Fibroblast of skin of right quadriceps (primary cell): ENCODE measurements at places on chromosomes 4 and X.

- DNase-seq = no peak
Measured at GRCh38 chrX:81304563-81304962, 102.7 kb downstream of the SH3BGRL start.

GRCh38 chr4:126358041-126358440, 1043.3 kb downstream of the FAT4 start:
- DNase-seq = no peak

GRCh38 chrX:7110821-7111276, 36.7 kb upstream of the STS start:
- DNase-seq = no peak

DNA sequence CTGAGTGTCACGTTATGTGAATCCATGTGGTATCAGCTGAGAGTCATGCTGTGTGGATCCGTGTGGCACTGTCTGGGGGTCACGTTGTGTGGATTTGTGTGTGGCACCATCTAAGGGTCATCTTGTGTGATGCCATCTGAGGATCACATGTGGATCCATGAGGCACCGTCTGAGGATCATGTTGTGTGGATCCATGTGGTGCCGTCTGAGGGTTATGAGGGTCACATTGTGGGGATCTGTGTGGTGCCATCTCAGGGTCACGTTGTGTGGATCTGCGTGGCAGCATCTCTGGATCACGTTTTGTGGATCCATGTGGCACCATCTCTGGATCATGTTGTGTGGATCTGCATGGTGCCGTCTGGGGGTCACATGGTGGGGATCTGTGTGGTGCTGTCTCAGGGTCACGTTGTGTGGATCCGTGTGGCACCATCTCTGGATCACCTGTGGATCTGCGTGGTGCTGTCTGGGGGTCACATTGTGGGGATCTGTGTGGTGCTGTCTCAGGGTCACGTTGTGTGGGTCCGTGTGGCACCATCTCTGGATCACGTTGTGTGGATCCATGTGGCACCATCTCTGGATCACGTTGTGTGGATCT, 6.9 kb downstream of the PDE6B start:
- no peak for DNase-seq

- no peak for DNase-seq
Measured at GRCh38 chr4:182807346-182807745, 109.8 kb downstream of the DCTD start.

- DNase-seq = no peak
Measured at GRCh38 chrX:54427837-54428424, 12.3 kb upstream of the TSR2 start.

GRCh38 chr4:188082796-188083195, 26.6 kb downstream of the TRIML2 start:
- peak; percentile 11 for DNase-seq

DNA sequence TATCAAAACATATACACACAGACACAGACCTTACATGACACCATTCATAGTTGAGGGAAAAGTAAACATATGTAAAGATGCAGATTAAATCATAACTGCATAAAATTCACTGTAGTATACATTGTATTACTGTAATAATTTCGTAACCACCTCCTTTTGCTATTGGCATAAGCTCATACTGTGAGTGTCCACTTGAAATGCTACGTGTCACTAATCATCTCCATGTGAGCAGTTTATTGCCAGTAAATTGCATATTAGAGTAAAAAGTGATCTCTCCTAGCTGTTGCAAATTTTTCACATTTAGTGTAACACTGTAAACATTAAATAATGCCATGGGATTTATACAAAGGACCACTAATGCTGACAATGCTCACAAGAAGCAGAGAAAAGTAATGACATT, 256.7 kb upstream of the GNPDA2 start:
- no peak for DNase-seq

DNA sequence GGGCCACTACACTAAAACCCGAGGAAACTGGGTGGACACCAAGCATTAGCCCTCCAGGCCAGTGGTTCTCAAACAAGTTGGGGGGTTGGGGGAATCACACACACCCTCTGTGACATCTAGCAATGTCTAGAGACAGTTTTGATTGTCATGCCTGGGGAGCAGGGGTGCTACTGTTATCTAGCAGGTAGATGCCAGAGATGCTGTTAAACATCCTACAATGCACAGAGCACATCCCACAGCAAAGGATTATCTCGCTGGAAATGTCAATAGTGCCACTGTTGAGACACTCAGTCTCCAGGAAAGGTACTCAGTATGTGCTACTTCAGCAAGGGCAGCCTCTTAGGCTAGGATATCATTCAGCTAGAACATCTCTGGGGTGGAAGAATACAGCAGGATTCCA, 1.3 kb downstream of the SMC1A start:
- DNase-seq = no peak

DNA sequence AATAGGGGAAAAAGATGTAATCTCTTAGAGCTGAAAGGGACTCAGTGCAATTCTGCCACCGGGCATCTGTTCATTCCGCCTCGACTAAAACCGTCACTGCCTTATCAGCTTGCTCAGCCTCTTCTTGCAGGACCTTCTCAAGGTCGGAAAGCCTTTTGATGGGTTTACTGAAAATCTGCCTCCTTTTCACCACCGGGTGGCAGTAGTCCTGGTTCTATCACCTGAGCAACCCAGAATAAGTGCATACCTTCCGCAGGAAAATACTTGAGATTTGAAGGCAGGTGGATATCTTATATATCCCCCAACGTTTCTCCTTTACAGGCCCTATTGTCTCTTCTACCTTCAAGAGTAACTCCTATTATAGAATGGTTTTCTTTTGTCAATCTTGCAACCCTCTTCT, 103.4 kb upstream of the PAK3 start:
- DNase-seq = peak; percentile 2

DNA sequence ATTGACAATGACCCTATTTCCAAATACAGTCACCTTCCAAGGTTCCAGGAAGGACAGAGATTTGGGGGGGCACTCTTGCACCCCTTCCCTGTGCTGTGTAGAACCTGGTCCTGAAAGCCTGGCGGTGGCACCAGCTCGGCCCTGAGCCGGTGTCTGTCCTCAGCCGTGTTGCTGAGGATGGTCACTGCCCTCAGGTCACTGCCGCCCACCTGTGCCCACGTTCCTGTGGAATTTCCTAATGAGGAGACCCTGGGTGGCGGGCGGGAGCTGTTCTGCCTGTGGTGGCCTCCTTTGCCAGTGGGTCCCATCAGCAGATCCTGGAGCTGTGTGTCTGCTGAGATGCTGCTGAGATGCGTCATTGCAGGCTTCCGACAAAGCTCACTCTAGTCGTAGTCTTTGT, 32.9 kb downstream of the NELFA start:
- DNase-seq = no peak

DNA sequence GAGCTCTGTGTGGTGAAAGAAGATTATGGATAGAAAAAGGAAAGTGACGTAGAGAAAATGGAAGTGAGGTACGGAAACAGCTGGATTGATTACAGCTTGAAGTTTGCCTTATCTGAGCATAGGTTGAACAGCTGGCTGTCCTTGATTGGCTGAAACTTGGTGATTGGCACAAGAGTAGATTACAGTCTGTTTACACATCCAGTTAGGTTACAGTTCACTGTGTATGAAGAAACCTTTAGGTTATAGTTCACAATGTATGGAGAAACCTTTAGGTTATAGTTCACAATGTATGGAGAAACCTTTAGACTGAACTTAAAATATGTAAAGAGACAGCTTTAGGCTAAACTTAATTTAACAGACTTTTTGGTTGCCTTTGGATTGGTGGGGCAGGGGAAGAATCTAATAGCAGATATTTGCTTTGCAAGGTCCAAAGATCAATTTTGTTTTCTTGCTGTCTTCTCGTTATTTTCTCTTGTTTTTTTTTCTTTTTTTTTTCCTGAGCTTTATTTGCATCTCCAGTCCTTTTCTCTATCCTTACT, 15.6 kb upstream of the ART3 start:
- DNase-seq = no peak

GRCh38 chrX:65811558-65812228, 144.2 kb downstream of the MSN start:
- DNase-seq = no peak

DNA sequence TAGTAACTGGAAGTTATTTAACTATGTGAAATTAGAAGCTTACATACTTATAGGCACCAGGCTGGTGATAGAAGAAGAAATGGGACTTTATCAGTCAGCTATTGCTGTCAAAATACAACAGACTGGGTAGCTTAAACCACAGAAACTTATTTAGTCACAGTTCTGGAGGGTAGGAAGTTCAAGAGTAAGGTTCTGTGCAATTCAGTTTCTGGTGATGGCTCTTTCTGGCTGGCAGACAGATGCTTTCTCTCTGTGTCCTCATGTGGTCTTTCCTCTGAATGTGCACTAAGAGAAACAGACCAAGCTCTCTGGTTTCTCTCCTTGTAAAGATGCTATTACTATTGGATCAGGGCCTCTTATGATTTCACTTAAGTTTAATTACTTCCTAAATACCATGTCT, 92.1 kb upstream of the ANKRD50 start:
- no peak for DNase-seq

DNA sequence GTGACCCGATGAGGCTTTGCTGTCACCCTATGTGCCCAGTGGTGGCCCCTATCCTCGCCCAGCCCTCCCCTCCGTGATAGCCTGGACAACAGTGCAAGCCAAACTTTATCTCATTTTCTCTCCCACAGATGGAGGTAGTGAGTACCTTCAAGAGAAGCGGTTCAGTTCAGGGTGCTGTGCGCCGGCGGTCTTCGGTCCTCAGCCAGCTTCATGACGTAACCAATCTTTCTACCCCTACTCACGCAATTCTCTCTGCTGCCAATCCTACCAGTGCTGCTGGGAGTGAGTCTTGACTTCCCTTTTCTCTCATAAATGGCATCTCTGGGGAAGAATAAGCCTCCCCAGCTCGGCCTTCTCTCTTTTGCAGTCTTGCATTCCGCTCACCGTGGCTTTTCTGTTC, 29.5 kb downstream of the CCNQ start:
- DNase-seq = no peak

DNA sequence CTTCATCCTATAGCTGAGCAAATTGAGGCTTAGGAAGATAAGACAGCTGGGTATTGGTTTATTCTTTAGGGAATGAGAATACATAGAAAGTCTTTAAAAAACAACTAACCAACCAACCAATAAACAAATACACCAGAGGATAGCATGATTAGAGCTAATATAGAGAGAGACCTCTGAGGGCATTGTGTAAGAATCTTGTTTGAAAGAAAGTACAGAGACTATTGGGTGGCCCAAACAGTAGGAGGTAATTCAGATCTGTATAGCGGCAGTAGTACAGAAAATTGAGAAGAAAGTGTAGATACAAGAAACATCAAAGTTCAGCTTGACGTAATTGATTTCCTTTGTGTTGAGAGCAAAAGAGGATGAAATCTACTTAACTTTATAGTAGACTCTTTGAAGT, 1951.0 kb upstream of the ADGRL3 start:
- DNase-seq = no peak

- peak; percentile 44 for DNase-seq
Measured at GRCh38 chr4:41573502-41574001, 35.6 kb downstream of the LIMCH1 start.

- DNase-seq = no peak
Measured at GRCh38 chrX:9578083-9578779, 113.4 kb downstream of the TBL1X start.

- DNase-seq = peak; percentile 100
Measured at GRCh38 chr4:128528793-128529553, 241.4 kb upstream of the PGRMC2 start.

- no peak for DNase-seq
Measured at GRCh38 chrX:122187069-122187713, 996.9 kb upstream of the GRIA3 start.

- no peak for DNase-seq
Measured at GRCh38 chrX:118675966-118676349, 51.4 kb upstream of the IL13RA1 start.

- DNase-seq = no peak
Measured at GRCh38 chr4:144647095-144647561, 1.2 kb downstream of the HHIP start.

DNA sequence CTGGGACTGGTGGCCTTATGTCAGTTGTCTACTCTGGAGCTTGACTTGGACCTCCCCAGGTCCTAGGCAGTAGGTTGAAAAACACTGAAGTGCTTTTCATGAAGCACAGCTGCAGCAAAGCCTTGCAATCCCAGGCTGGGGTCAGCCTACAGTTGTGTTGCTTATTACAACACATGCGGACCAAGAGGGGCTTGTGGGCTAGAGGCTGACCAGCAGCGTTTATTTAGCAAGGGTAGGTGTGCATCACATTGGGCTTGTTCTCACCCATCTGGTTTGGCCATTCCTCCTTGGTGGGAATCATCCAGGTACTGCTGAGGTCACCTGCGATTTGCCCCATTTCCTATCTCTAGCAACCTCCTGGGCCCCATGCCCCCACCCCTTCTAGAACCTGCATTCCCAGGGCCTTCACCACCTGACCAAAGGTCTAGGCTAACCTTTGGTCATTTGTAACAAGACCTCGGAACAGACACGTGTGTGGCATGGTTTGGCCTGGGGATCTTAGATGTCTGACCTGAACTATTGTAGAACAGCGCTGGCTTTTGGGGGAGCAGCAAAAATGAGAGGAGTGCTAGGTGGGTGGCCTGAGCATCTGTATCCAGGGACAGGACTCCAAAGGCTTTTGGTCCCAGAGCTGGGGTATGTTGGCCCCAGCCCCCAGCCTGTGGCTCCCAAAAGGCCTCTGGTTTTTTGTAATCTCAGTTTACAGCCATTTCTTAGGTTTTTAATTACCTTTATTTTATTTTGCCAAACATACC, 3.0 kb downstream of the RPL10 start:
- DNase-seq = peak; percentile 38

DNA sequence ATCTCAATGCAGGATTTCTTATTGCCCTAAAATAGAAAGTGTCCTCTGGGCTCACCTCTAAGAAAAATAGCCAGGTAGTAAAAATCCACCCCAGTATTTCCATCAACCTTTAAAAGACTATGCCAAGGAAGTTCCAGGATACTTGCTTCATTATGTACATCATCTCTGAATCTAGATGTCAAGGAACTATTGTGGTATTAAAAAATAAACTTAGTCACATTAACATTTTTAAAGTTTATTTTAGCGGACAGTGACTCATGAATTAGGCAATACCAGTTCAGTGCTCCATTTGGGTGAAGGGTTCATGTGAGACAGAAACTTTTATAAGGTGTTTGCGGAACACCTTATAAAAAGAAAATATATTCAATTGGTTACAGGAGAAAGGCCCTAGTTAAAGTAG, 209.2 kb downstream of the ADAM29 start:
- peak; percentile 14 for DNase-seq

GRCh38 chr4:82900066-82900410, 497 bp upstream of the THAP9 start:
- no peak for DNase-seq

DNA sequence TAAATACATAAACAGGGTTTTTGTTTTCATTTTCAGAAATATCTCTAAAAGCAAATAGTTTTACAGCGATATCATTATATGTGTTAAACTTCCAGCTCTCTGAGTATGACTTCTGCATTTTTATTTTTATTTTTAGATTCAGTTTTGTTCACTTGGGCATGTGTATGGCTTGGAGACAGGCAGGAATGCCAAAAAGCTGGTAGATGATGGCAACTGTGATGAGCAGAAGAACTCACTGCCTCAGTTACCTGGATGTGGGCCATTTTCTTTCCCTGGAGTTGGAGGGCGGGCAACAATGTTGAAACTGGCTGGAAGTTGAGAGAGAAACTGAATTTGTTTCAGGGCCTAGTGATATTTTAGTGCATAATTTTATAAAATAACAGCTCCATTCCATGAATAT, 266.4 kb downstream of the ARHGAP24 start:
- no peak for DNase-seq

- peak; percentile 43 for DNase-seq
Measured at GRCh38 chrX:39736216-39737211, 361.2 kb downstream of the BCOR start.

- DNase-seq = peak; percentile 9
Measured at GRCh38 chr4:173834151-173834550, 304.1 kb upstream of the HAND2 start.

GRCh38 chr4:113756005-113756410, 5.5 kb downstream of the CAMK2D start:
- DNase-seq = peak; percentile 91
